ENCODE measurements at places on chromosomes 13 and 19.

DNA sequence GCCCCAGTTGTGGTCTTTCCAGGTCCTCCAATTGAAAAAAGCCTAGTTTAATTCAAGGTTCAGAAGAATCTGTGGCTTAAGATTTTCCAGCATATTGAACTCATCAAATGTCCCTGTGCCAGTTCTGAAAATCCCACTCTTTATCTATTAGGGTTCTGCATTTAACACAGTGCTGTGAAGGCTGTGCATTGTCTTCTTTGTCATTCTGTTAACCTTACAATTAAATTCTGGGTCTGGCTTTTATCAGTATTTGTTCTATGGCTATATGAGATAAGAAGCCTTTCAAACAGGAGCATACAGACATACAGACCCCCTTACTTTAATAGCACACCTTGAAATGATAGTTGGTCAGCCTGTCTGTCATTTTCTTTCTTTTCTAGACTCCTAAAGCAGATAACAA lies 362.1 kb upstream of the DACH1 start:
- no peak for DNase-seq

- no peak for DNase-seq
These were observed 26.5 kb downstream of the CEP89 start for GRCh38 chr19:32945260-32945659.

DNA sequence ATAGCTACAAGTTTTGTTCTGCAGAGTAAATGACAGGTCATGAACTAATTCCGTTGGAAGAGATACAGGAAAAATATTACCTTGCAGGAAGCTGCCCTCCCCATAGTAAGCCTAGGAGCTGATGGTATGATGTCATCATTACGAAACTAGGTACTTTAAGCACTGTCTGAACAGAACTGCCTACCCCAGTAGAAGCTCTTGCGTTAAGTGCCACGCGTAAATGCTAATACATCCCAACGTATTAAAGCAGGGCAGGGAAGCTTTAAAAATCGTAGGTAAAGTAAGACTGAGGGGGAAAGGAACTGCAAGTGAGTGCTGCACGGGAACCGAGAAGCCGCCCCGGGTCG lies 572 bp downstream of the UGGT2 start:
- DNase-seq, result peak; percentile 14

GRCh38 chr19:19575411-19575810 lies 37.3 kb downstream of the CILP2 start:
- DNase-seq, result no peak

GRCh38 chr13:33992881-33993336 lies 175.0 kb downstream of the RFC3 start:
- DNase-seq, result no peak

DNA sequence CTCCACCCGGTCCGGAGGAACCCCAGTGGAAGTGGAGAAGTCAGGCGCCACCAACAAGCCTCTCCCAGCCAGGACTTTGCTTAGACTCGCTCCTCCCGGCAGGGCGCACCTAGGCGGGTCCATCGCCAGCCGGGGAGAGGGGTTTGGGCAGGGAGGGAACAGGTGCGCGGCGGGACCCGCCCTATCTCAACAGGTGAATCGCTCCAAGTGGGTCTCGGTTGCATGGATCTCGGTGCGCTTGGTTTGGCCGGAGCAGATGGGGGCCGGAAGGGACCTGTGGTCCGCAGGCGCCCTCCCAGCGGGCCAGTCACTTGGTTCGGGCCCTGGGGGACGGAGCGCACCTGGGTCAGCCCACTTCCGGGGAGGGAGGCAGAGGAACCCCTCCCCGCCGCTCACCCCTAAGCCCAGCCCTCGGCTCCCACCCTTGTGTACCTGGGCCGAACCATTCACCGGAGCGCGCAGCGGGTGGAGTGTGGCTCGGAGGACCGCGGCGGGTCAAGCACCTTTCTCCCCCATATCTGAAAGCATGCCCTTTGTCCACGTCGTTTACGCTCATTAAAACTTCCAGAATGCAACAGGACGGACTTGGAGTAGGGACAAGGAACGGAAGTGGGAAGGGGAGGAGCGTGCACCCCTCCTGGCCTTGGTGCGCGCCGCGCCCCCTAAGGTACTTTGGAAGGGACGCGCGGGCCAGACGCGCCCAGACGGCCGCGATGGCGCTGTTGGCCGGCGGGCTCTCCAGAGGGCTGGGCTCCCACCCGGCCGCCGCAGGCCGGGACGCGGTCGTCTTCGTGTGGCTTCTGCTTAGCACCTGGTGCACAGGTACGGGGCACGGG lies at the start of gene LSR:
Gene LSR, plus strand, starts transcription at position 693 of the 836 bp plus-strand sequence. Its CDS starts 21 bp downstream, at position 714.
- DNase-seq, result peak; percentile 41

GRCh38 chr19:5987077-5987818 lies 9.3 kb upstream of the RANBP3 start:
- DNase-seq, result peak; percentile 85

DNA sequence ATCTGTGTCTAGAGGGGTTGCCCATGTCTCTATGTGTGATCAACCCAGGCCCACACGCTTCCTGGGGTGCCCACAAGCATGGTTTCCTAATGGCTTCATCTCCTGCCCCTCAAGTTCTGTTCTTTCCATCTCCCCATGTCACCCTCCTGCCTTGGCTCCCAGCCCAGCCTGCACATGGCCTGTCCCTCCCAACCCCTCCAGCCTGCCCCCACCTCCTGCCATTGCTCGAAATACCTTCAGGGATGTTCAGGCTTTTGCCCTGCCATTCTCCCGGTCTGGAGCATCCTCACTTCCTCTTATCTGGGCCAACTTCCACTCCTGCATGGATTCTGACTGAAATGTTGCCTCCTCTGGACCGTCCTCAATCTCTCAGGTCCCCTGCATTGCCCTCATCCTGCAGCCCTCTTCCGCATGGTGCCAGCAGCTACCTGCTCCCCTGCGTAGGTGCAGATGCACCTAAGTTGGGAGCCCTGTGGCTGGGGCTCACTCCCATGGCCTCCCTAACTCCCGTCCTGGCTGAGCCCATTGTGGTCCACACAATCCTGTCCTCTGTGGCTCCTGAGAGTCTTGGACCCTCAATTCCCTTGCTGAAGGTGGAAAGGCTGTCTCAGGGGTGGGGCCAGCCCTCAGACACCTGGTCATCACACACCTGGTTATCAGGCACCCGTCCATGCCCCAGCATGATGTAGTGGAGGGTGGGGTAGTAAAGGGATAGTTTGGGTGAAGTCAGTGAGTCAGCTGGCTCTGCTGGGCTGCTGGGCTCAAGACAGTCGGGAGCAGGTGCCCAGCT lies 152.1 kb downstream of the URI1 start:
- no peak for DNase-seq

DNA sequence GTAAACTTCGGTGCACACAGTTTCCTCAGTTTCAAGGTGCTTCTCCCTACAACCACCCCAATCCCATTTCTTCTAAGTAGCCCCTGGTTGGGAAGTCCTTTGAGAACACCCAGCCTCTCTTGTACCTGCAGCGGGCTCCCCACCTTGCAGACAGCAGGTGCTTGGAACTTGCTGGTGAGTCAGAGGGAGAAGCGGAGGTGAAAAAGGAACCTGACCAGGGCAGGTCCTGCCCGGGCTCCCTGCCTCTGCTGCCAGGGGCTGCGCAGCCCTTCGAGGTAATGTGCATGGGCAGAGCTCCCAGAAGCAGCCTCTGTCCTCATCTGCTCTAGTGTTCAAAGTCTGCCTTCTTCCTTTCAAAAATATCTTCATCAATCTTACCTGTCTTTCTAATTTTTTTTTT lies 274.0 kb upstream of the SOX1 start:
- DNase-seq, result no peak

- no peak for DNase-seq
These were observed 735.0 kb downstream of the FGF9 start for GRCh38 chr13:22405891-22406290.

GRCh38 chr19:21109116-21109515 lies 27.1 kb downstream of the ZNF714 start:
- DNase-seq, result no peak

GRCh38 chr19:13118424-13119193 lies 545 bp downstream of the NACC1 start:
- DNase-seq, result no peak

DNA sequence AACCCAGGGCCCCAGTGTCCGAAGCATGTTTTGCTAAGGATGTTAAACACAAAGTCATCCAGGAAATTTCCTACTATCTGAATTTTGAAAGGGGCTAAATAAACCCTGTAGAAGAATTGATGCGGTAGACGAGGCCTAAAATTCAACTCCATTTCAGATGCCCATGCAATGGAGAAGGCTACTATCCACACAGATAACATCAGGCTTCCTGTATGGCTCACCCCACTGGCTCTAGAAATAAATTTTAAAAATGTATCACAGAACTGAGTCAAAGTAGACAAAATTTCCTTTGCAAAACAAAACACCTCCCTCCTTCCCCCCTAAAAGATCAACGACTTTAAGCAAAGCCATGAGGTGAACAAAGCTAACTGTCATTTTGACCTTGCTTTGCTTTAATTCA lies 188.4 kb downstream of the ABCC4 start:
- DNase-seq, result no peak

- DNase-seq, result no peak
These were observed 309.4 kb upstream of the KLF12 start for GRCh38 chr13:74443631-74444030.

DNA sequence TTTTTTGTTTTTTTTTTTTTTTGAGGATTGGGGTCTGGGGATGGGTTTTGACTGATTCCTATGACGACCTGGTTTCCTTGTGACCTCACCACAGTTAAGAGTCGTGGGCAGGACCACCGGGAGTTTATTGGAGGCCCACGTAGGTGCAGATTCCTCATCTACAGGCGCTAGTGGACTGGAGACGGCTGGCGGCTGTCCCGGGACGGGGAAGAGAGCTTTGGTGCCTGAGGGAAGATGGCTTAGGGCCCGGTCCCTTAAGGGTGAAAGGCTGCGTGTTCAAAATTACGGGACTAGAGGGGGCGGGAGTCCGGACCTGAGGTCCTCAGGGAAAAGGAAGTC lies 682 bp upstream of the TEAD2 start:
- peak; percentile 16 for DNase-seq

Measured in G401 (cell line).